Stimulated activated CD4-positive, alpha-beta T cell treated with anti-CD3 and anti-CD28 coated beads, Interleukin-12 subunit alpha, Interleukin-12 subunit beta, amount 100 ng/mL, for 24 hours (primary cell): ENCODE measurements at places on chromosomes 1 and 21.

DNA sequence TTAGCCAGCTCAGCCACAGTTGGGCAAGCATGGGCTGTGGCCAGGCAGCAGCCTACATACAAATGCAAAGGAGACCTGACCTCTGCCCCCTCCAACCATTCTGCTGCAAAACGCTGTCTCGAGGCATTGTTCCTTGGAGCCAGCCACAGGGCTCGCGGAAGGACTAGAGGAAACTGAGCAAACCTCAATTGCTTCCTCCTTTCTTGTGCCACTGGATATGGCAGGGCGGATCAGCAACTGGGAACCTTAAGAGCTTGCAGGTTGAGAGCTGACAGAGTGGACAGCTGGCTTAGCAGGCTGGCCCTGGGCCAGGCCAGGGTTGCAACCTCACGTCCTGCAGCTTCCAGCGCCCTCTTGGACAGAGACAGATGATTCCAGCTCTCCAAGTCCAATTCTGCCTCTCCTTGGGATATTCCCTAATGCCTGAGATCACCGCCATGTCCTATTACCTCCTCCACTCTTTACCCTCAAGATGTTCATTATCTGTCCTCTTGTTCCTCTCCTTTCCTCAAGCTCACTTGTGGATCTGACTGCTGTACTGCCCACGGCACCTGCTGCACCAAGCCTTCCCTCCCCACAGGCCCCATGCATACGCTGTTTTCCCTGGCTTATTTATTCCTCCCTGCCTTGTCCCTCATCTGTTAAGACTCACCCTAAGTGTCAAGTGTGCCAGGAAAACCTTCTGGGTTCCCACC, 67.5 kb downstream of the SDC3 start:
- no peak for DNase-seq

GRCh38 chr1:154423304-154423987, 18.3 kb downstream of the IL6R start:
- no peak for DNase-seq

- peak; percentile 39 for DNase-seq
Measured at GRCh38 chr1:107936498-107937481, 28.2 kb downstream of the VAV3 start.

DNA sequence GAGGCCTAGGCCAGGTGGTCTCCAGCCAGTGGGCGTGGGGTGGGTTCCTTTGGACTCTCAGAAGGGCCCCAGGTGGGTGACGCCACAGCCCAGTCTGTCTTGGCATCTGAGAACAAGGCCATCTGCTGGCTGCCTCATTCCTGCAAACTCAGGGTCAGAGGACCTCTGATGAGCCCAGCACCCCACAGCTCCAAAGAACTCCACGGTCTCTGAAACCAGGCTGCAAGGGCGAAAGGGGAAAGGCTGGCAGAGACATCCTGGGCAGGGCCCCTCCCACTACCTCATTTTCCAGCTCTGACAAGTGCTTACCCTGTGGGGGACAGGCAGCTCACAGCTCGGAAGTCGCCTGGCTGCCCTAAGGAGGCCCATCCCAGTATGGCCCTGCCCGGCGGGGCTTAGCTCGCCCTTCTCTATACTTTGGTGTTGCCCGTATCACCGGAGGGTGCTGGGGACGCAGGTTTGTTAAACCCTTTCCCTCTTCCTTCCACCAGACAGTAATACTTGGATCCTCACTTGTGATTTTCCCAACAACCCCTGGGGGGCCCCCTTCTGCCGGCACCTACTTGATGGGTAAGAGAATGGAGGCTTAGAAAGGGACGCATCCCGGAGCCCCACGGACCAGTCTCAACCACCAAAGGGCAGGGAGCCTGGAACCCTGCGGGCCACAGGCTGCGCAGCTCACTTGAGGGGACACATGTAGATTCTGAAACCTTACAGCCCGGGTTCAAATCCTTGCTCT, 10.9 kb upstream of the EDN2 start:
- DNase-seq = no peak

DNA sequence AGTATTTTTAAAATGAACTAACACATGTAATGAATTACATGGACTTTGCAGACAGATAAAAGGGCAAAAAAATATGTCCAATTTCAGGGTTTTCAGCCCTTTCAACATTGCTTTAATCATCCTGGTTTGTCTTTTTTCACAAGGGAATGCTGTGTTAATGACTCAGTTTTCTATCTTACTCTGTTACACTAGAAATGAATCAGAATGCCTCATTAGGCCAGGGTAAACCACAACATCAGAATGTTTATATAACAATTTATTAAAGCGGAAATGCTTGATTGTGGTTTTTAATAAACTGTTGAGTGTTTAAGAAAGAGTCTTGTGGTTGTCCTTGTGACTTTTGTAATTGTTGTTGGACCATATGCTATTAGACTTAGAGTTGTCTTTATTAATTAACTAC, 13.5 kb downstream of the GORAB start:
- DNase-seq = no peak

DNA sequence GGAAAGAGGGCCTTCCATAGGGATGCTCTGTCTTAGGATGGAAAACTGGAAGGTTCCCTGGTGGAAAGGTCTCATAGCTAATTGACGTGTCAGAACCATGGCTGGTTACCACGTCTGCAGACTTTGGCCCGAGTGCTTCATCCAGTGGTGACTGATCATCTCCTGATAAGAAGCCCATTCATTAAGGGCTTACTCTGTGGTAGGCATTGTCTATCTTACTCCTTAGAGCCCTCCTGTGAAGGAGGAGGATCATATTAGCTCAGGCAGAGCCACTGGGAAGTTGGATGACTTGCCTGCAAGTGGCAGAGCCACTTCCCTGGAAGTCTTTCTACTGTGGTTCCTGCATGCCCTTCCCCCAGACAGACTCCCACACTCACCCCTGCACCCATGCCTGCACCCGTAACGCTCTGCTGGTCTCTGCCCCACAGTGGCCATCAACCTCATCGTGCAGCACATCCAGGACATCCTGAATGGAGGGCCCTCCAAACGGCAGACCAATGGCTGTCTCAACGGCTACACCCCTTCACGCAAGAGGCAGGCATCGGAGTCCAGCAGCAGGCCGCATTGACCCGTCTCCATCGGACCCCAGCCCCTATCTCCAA, 79.9 kb downstream of the UCK2 start:
- DNase-seq = no peak

DNA sequence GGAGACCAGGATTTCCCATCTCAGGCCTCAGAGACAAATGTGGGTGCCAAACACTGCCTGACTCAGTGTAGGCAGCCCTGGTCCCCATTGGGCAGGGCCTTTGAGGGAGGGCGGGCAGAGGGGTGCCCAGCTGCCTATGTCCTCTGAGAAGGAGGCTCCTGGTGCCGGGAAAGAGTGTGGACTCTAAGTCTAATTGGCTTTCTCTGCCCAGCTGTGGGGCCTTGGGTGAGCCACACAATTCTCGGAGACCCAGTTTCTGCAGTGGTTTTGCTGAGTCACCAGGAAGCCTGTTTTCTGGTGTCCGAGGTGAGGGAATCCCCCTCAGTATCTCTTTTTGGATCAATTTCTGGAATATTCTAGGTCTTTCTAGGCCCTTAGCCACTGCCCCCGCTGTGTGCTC, 35.3 kb upstream of the ACTL8 start:
- DNase-seq = no peak

DNA sequence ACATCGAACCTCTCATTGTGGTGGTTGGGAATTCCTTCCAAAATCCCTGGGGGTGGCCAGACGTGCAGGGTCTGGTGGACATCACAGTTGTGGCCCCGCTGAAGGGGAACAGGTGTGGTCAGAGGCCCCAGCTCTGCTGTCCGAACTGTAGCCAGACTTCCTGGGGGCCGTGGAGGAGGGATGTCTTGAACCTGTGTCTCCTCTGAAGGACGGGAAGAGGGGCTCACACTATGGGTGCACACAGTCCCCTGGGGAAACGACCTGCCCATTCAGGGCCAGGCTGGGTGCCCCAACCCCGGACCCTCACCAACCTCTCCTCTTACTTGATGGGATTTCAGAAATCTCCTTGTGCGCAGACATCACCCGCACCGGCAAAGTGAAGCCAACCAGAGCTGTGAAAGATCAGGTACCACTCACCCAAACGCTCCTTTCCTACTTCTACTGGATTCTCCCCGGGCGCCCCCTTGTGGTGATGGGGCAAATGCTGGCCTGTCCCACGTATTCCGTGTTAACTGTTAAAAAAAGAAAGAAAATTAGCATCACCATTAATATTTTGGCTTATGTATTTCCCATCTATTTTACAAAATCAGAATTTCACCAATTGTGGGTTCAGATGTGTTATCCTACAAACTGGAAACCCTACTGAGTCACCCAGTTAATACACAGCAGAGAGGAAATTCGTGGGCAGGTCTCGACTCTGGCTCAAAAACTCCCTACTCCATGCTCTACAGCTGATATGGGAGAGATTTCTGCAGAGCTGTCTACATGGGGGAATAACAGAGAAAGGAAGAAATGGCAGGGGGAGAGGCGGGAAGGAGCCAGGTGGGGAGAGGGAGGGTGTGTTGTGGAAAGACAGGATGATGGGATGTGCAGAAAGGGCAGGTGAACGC, 28.1 kb downstream of the PADI4 start:
- peak; percentile 31 for DNase-seq

DNA sequence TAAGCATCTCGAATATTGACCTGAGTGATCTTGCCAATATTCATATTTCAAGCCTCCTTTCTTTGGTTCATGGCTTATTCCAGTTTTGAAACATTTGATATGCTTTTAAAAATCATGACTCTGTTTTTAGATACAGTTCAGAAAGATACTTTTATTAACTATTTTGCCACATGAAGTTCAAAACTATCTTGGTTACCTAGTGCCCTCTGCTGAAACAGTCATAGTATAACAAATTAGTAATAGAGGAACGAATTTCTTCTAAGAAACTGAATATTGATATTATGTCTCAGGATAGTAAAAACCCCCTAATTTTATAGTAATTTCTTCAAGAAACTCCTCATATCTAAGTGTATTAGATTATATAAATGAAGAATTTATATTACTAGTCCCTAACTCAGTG, 52.6 kb upstream of the RC3H1 start:
- DNase-seq = no peak

DNA sequence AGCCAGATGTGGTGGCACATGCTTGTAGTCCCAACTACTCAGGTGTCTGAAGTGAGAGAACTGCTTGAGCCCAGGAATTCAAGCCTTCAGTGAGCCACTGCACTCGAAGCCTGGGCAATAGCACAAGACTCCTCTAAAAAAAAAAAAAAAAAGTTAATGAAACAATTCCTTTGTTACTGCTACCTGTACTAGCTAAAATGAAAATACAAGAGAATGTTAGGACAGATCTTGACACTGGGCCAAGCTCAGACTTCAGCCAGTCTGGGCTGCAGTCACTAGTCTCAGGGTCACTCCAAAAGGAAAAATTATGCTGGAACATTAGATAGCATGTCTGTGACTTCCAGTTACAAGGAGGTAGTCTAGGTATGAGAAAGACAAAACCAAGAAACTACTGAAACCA, 56.5 kb downstream of the TRIM33 start:
- DNase-seq = no peak

- no peak for DNase-seq
Measured at GRCh38 chr21:36704281-36704957, 5.5 kb downstream of the SIM2 start.
